Neural progenitor cell (in vitro differentiated cells): ENCODE measurements at places on chromosomes 3 and 15.
A peak's percentile ranks its signal among the peaks of the same experiment; 100 is the strongest.

GRCh38 chr15:95302809-95303208 is 1027.7 kb upstream of the NR2F2 start:
- DNase-seq = no peak

GRCh38 chr15:42083916-42084315 is 10.4 kb downstream of the PLA2G4D start:
- DNase-seq = no peak

DNA sequence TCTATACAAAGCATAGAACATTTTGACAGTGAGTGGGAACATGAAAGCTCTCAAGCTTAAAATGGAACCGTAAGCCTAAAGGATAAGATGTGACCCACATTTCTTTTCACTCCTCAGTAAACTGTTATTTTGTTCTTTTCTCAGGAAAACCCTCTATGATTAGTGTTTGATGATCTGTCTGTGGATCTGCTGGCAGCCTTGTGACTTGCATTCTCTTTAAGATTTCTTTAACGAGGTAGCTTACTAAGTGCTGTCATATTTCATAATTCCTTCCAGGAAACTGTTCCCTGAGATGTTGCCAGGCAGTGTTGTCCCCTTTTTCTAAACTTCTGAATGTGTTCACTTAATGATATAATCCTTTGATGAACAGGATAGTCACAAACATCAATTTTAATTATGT is 167.6 kb downstream of the PYDC2 start:
- no peak for DNase-seq

- DNase-seq = no peak
These were observed 23.9 kb downstream of the ATP13A3 start for GRCh38 chr3:194462936-194463335.

GRCh38 chr15:66170042-66170441 is 83.5 kb downstream of the MEGF11 start:
- no peak for DNase-seq

- DNase-seq = no peak
These were observed 189.0 kb downstream of the VGLL3 start for GRCh38 chr3:86801921-86802320.

DNA sequence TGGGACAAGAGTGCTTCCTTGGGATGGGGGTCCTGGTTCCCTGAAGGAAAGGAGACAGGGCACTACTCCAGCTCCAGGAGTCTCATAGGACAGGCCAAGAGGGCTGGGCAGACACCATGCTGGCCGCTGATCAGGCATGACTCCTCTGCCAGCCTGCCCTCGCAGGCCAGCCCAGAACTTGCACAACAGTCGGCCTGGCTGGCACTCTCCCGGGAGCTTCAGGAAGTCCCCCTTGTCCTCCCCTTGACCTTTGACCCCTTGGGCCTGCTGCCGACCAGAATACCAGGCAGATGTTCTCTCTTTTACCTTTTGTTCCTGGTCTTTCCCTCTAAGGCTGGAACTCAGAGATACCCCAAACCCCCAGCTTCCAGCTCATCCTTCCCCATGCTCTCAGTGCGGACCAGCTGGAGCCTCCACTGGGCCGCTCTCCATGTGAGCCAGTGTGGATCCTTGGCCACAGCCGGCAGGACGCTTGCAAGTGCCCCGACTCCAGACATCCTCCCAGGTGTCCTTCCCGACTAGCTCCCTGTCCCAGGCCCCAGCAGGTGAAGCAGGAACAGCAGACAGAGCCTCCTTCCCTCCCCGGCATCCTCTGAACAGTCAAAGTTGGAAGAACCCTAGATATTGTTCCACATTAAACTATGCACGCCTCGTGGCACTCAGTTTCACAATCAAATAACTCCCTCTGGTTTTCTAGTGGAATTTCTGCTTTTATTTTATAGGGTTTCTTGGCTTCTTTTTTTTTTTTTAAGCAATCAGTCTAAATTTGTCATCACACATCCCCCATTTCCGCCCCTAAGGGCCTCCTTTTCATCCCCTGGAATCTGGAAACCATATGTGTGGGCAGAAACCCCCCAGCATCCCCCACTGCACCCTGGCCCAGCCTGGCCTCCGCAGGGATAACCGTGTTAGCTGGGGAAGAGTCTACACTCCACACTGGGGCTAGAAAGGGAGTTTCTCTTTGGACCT is 15.7 kb downstream of the VPS18 start:
- DNase-seq = peak; percentile 51

GRCh38 chr3:186368176-186368575 is 6.1 kb upstream of the DGKG start:
- no peak for DNase-seq

DNA sequence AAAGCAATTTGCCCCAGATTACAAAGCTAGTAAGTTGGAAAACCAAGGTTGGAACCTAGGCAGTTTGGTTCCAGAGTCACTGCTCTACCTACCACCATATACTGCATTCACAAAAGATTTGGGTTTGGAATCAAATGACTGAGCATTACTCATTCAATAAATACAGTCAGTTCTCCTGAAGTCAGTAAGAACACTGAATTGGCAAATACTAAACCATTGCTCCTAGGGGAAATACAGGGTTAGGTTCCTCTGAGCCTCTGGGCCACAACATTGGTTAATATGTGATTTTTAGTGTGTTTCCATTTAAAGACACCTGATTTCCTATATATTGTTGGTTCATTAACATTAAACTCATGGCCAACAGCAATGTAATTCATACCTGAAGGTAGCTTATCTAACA is 2.1 kb upstream of the EIF5A2 start:
- no peak for DNase-seq

- no peak for DNase-seq
These were observed 284.9 kb upstream of the TBC1D5 start for GRCh38 chr3:18027161-18027939.

DNA sequence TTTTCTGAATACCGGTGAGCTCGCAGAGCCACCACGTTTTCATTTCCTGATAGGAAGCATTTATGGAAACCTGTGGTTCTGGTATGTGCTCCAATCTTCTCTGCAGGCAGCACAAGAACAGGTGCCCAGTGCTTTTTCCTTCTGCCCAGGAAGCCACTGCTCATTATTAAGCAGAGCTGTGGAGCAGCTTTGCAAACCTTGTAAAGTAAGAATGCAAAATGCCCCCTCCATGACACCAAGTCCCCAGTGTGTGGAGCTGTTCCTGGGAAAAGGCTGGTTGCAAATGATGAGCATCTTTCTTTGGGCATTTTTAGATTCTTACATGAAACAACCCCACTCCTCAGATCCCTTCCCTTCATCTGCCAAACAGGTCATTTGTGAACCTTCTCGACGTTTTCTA is 65.7 kb upstream of the MRPL3 start:
- DNase-seq = peak; percentile 42

GRCh38 chr3:20849975-20850374 is 664.0 kb upstream of the SGO1 start:
- no peak for DNase-seq

DNA sequence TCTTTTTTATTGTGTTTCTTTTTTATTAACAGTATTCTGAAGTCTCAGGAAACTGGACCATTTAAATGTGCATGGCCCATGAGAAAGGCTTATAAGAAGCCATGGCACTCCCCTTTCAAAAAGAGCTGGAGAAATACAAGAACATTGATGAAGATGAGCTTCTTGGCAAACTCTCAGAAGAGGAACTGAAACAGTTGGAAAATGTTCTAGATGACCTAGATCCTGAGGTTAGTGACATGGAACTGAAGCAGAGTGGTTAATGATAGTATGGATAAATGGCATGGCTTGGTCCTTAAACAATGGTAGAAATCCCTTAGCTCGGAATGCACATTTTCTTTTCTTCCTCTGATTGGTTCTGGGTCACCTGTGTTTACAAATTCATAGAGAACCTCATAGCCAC is 14.9 kb downstream of the TMOD2 start:
- DNase-seq = no peak

GRCh38 chr3:129623447-129624118 is 17.1 kb upstream of the PLXND1 start:
- no peak for DNase-seq

DNA sequence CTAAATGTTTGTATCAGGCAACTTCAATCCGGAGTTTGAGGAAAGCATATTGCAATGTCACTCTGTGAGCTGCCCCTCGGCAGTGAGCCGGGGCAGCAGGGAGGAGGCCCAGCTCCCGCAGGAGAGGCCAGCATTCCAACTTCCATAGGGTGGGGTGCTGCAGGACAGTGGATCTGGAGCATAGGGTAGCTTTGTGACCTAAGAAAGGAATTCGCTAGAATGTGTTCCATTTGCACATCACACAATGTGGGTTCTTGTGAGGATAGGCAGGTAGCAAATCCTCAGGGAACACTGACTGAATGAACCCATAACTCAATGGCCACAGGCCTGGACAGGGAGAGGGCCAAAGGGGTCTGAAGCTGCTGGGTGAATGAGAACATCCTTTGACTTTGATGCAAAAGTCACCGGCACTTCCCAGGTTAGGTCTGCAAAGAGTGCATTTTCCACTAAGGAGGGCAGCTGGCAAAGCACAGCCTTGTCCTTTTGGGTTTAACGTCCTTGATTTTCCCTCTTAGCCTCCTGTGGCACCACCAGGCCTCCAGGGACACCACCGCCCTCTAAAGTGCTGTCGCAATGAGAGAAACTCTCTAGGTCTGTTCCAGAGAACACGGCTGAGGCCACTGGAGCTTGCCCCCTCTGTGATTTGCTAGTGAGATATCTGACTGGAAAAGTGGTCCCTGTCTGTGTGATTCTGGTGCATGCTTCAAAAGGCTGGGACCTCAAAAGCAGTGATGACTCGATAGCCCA is 36.2 kb downstream of the GABRB3 start:
- no peak for DNase-seq

GRCh38 chr15:40807028-40807887 is at the start of the genes DNAJC17 and ZFYVE19:
Gene DNAJC17 (minus strand): TSS chr15:40807473. CDS start chr15:40807446, 27 bp downstream.
Gene ZFYVE19 (plus strand): TSS chr15:40807089. CDS start chr15:40807590, 501 bp downstream.
- DNase-seq = peak; percentile 99

- no peak for DNase-seq
These were observed 324.8 kb upstream of the TBL1XR1 start for GRCh38 chr3:177522051-177522450.

DNA sequence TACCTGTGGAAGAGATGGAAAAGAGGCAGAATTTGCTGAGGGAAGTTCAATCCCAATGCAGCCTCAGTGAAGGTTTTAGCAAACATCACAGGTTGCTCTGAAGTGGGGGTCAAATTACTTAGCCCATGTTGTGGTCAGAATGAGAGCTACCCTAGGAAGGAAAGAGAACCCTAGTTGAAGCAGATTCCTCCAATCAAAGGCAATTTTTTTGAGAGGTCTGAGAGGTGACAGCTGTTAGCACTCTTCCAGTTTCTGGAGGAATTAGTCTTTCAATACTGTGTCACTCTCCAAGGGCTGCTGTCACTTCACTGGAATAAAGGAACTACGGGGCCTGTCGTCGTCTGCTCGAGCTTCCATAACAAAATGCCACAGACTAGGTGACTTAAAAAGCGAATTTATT is 584.2 kb upstream of the DPPA4 start:
- peak; percentile 2 for DNase-seq

- DNase-seq = no peak
These were observed 53.6 kb upstream of the AP4E1 start for GRCh38 chr15:50854601-50855490.

GRCh38 chr15:92930776-92931175 is 30.7 kb downstream of the CHD2 start:
- no peak for DNase-seq

DNA sequence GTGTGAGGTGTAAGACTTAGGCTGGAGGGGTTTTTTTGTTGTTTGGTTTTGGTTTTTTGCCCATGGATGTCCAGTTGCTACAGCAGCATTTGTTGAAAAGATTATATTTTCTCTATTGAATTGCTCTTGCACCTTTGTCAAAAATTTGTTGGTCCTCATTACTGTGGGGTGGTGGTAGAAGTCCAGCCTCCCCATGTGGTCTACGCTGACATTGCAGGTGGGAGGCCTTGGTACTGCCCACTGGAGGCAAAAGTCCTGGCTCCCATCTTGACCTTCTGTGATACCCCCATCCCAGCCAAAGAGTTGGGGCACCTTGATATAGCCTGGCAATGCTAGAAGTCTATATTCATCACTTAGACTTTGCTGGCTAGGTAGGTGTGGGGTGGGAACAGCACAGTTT is 5.4 kb upstream of the RAB6B start:
- DNase-seq = no peak

GRCh38 chr3:129277829-129278271 is 820 bp upstream of the HMCES start:
- DNase-seq = peak; percentile 47

DNA sequence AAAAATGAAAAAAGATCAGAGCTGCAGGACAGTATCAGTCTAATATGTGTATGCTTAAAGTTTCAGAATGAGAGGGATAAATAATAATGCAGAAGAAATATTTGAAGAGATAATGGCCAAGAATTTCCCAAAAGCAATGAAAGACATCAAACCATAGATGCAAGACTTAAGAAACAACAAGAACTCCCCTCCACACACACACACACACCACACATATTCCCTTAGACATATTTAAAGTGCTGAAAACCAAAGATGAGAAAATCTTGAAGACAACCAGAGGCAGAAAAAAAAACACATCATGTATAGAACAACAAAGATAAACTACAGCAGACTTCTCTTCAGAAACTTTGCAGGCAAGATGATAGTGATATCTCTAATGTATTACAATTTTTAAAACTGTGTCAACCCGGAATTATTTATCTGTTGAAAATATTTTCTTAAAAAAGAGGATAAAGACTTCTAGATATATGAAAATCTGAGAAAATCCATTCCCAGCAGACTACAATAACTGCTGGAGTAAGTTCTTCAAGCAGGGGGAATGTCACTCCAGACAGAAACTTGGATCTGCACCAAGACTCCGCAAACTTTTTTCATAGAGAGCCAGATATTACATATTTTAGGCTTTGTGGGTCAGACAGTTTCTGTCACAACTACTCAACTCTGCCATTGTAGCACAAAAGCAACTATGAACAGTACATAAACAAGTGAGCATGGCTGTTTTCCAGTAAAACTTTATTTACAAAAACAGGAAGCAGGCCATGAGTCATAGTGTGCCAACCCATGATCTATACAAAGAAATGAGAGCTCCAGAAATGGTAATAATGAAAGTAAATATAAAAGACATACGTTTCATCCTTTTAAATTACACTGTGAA is 223.4 kb upstream of the CGNL1 start:
- no peak for DNase-seq

DNA sequence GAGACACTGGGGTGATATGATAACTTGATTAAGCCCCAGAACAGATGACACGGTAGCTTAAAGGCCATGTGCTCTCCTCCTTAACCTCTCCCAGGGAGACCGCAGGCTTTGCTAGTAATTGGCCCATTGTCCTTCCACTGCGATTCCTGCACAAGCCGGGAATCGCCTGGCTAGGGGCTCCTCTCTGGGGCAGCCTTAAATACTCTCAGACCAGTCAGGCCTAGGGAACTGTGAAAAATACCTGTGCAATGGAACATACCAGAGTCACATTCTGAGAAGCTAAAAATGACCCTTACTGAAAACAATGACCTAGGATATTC is 56.3 kb downstream of the CPN2 start:
- DNase-seq = peak; percentile 83

GRCh38 chr15:60619131-60619530 is 140.2 kb upstream of the ICE2 start:
- no peak for DNase-seq

DNA sequence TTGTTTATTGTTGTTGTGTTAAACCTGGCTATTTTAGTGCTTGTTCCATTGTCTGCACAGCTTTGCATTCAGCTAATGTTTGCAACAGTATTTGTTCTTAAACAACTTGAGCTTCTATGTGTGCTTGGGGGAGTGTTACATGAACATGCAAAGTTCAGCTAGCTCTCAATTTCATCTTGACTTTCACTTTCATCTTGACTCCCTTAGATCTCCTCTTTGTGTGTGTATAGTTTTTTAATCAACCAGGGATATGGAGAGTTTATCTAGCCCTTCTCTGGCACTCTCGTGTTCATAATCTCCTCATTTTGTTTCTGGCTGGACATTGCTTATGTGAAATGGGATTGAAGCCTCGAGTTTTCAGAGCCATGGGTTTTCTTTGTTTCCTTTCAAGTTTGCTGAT is 212.4 kb upstream of the ZBTB20 start:
- no peak for DNase-seq
